ENCODE measurements at places on chromosomes 5 and 9.

DNA sequence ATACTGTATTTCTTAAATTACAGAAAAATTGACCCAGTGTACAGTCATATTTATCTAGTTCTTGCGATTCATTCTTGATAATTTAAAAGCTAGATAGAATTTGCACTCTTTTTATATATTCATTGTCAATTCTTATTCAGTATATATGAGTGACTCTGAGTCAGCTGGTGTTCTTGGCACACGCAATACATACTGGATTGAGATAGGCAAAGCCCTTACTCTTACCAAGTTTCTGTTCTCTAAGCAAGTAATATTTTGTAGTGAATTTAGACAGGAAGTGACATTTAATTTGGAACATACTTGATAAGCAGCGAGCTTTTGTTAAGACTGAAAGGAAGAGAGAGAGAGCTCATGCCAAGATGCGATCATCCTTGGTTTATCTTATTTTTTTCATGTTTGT lies 57.7 kb downstream of the GPBP1 start:
- no peak for DNase-seq

DNA sequence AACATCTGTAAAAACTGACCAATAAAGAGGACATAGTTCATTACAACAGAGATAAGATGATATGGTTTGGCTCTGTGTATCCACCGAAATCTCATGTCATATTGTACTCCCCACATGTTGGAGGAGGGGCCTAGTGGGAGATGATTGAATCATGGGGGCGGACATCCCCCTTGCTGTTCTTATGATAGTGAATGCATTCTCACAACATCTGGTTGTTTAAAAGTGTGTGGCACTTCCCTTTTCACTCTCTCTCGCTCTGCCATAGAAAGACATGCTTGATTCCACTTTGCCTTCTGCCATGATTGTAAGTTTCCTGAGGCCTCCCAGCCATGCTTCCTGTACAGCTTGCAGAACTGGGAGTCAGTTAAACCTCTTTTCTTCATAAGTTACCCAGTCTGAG lies 292.8 kb downstream of the SLF1 start:
- no peak for DNase-seq

DNA sequence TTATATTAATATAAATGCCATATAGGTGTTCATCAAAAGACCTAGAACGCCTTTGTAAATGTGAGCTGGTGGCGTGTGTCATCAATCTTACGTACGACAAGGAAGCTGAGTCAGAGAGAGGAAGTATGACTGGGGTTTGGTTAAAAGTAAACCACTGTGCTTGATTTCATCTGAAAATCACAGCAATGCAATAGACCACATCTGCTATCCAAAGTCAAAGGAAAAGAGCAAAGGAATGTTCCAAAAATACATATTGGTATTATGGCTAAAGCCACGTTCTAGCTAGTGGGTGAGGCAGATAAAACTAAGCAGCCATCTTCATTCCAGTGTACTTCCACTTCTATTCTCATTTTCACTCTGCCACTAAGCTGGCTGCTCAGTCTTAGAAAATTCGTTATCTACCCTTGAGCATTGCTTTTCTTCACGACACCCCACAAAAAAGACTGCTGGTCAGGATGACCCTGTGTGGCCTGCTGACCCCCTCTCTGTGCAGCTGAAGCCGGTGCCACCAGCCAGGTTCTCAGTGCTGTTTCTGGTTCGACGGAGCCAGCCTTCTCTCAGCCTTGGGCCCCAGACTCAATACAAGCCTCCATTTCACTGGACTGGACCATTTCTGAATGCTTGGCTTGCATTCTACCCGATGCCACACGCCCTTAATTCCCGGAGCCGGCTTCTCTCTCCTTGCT lies 23.8 kb downstream of the SHC3 start:
- DNase-seq: no peak

GRCh38 chr5:149409268-149409948 lies 30.3 kb upstream of the IL17B start:
- no peak for DNase-seq

- no peak for DNase-seq
Measured at GRCh38 chr9:92147030-92147851, 32.0 kb upstream of the SPTLC1 start.

GRCh38 chr9:70411121-70411929 lies 3.1 kb downstream of the KLF9 start:
- no peak for DNase-seq

DNA sequence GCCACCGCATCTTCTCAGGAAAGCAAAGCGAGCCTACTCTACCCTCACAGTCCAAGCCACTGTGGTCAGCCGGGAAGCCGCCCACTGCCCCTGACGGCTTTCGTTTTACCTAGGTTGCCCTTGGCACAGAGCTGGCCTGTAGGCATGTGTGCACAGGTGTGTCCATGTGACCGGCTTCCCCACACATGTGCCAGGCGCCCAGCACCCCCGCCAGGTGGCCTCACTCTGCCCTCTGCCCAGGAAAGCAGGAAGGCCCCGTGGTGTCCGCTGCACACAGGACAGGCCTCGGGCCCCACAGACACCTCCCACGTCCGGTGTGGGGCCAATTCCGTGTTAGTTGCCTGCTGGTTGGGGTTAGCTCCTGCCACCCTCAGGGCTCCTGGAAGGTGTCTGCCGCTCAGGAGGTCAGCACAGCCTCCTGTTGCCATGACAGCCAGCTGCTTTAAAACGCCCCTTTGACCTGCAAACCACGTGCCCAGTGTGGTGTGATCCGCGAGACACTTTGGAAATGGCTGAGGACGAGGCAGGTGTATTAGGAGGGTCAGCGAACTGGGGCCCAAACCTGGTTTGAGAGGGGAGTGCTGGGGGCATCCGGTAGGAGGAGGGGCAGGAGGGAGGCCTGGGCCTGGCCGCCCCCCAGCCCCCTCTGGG lies 28.7 kb downstream of the TPPP start:
- DNase-seq: no peak

DNA sequence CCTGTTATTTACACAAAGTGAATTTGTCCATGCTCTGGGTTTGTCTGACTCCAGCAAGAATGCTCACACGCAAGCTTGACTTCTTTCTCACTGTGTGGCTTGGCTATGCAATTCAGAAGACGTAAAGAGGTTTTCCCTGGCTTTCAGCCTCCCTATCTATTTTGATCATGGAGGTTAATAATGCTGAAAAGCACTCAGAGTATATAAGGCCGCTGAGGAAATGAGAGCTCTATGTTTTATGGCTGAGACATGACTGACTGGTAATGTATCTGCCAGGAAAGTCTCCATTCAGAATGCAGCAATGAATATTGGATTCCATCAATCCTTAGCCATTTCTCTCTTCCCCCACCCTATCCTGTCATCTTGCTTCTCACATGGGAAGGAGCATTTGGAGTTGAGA lies 417.3 kb downstream of the DMAC1 start:
- DNase-seq: no peak

DNA sequence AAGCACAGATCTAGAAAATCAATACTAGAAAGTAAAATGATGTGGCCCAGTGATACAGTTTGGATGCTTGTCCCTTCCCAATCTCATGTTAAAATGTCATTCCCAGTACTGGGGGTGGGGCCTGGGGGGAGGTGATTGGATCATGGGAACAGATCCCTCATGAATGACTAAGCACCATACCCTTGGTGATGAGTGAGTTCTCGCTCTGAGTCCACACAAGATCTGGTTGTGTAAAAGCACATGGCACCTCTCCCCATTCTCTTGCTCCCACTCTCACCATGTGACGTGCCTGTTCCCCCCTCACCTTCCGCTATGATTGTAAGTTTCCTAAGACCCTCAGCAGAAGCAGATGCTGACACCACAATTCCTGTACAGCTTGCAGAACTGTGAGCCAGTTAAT lies 234.2 kb upstream of the CDH6 start:
- no peak for DNase-seq

DNA sequence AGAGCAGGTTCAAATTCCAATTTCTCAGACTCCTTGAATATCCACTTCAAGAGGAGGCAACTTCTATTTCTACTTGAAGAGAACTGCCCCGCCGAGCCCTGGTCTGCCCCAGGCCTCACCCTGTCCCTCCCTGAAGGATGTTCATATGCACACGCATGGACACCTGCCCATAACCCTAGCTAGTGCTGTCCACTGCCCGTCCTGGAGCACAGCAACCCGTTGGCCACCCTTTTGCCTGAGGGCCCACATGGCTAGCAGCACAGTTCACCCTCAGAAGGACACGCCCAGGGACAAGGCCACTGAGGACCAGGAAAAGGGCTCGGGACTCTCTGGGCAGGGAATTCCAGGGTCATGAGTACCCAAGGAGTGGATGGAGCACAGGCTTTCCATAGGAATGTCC lies 63.6 kb downstream of the EGFLAM start:
- no peak for DNase-seq

- DNase-seq: no peak
Measured at GRCh38 chr5:40052808-40053207, 626.9 kb upstream of the PTGER4 start.

- peak; percentile 98 for DNase-seq
Measured at GRCh38 chr5:103674251-103674650, 111.7 kb upstream of the NUDT12 start.

- no peak for DNase-seq
Measured at GRCh38 chr9:124593651-124594058, 86.5 kb upstream of the NR5A1 start.

- no peak for DNase-seq
Measured at GRCh38 chr9:7300484-7300883, 499.1 kb downstream of the DMAC1 start.

DNA sequence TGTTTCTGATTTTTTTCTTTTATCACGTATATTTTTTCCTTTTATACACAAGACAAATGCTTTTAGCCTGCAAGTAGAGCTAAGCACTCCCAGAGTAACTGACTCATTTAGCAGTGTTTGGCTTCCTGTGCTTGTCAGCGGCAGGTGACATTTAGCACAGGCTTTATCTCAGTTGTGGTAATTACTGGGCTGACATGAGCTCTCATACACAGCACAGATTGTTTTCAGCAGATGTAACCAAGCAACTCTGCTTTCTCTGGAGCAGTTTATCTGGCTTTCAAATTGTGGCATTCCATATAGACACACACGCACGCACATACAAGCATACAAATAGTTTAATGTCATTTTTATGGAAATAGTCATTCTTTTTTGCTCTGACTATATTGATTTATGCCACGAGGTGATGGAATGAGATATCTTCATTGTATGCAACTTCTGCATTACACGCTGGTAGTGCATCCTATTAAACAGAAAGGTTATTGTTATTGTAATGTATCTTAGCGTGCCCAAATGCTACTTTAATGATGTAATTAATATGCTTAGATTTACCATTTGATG lies 379.0 kb upstream of the GRAMD2B start:
- DNase-seq: peak; percentile 98

GRCh38 chr5:129771058-129771838 lies 23.4 kb downstream of the MINAR2 start:
- no peak for DNase-seq

DNA sequence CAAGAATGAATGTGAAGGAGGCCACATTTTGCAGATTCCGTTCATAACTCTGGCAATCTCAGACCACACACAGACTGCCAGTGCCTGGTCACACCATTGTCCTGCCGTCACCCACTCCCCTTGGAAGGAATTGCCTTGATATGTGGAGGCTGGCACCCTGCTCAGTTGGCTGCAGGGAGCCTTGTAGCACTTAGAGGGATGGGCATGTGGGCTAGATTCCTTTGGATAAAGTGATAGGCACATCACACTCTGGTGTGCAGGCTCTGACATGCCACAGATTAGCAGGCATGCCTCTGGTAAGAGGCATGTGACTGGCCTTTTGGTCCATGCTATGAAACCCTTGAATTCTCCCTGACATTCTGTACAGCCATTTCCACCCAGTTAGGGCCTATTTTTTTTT lies 254.6 kb upstream of the PIK3R1 start:
- DNase-seq: no peak
